ENCODE measurements at places on chromosomes 5 and 9.

- no peak for DNase-seq
Observed at GRCh38 chr9:87381050-87381711, 116.5 kb upstream of the DAPK1 start.

- no peak for DNase-seq
Observed at GRCh38 chr5:116361171-116361967, 213.3 kb downstream of the SEMA6A start.

DNA sequence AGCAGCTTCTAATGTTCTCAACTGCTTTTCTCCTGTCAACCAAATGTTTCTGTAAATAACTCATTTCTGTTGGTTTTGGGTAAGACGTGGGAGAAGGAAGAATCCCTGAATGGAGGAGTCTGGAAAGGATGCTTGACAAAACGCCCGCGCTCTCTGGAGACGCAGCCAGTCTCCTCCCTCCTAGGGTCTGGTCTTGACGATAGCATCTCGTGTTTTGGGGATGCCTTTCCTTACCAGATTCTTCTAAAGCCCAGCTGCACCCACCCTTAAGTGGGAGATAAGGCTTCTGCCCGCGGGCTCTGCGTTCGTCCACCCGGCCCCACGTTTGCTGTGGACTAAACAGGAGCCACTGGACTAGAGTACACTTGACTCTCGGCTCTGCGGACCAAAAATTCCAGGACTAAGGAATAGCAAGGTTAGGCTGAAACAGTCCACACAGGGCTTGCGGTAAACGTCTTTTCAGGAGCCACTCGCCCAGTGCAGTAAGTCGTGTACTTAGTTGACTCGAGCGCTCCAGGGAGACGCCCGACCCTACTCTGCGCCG, 491 bp upstream of the CTSL start:
- DNase-seq, result no peak

- no peak for DNase-seq
Observed at GRCh38 chr5:139678751-139679750, 30.9 kb downstream of the CXXC5 start.

- no peak for DNase-seq
Observed at GRCh38 chr9:88307136-88307535, 81.1 kb upstream of the SPIN1 start.

DNA sequence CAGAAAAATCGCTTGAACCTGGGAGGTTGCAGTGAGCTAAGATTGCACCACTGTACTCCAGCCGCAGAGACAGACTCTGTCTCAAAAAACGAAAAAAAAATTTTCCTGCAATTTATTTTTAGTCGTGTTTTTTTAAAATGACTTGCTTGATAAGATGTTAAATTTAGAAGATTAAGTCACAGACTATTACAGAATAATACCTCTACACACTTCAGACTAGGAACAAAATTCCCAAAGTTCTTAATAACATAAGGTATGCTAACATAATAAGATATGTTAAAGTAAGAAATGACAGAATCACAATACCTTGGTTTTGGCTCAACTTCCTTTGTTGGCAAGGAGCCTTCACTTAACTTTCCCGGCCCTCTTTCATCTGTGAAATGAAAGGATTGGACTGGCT, 59.5 kb upstream of the NPR3 start:
- no peak for DNase-seq

GRCh38 chr5:76163111-76163628, 80.0 kb downstream of the SV2C start:
- no peak for DNase-seq

- no peak for DNase-seq
Observed at GRCh38 chr5:179272326-179273072, 72.8 kb downstream of the ADAMTS2 start.

- no peak for DNase-seq
Observed at GRCh38 chr9:81431641-81432040, 257.7 kb downstream of the TLE1 start.

- no peak for DNase-seq
Observed at GRCh38 chr5:110031402-110032140, 341.8 kb downstream of the MAN2A1 start.

DNA sequence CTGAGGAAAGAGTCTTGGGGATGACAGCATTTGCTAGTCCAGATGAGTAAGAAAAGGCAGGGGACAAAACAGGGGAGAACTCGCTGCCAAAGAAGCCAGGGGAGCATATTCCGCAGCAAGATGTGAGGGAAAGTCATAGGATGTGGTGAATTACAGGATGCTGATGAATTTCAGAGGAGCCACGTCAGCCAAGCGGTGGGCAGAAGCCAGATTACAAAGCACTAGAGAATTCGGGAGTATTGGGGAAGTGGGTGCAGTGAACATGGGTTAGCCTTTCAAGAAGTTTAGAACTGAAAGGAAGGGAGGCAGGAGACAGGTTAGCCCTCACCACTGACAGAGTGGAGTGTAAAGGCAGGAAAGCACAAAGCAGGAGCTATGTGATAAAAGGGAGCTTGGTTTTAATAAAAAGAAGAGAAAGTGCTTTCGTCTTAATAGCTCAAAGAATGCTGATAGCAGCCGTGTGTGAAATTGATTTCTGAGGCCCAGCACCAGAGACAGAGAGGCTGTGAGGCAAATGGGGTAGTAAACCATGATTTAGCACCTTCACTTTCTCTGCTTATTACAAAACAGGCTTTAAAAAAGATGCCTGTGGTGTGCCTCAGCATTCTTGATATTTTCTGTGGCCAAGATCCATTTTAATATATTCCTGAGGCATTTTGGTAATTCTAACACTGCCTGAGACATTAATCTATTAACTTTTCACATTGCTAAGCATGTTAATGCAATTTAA, 16.9 kb downstream of the ADAMTSL1 start:
- DNase-seq, result no peak

DNA sequence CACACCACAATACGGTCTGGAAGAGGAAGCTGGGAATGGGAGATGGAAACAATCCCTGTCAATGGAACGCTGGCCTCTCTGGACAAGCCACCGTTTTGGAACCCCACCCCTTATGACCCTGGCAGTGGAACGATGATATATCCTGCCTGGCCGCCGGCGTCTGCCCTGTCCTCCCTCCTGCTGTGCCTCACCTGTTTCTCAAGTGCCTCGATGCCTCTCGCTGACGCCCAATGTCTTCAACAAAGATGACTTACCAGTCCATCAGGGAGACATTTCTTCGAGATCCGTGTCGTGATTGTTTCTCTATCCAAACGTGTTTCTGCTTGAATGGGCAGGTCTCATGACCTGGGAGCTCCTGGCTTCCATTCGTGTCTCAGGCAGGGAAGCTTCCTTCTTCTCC, 476.5 kb downstream of the SPATA31A7 start:
- DNase-seq, result no peak

DNA sequence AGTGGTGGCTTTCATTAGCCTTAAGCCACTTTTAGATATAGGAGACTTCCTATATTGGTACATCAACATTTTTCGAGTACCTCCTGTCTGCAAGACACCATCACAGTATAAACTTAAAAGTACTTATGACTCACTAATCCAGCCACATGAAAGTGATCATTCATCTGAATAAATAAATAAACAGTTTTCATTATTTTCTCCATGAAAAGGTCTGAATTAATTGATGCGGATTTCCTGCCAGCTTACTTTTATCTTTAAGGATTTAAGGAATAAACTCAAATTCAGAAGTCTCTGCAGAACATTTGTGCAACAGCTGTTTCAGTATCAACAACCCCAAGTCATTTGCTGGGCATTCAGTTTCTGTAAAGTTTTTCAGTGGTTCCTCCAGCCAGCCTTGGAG, 4.0 kb downstream of the SAP30L start:
- no peak for DNase-seq

- DNase-seq, result no peak
Observed at GRCh38 chr5:82332886-82333615, 54.9 kb upstream of the RPS23 start.

DNA sequence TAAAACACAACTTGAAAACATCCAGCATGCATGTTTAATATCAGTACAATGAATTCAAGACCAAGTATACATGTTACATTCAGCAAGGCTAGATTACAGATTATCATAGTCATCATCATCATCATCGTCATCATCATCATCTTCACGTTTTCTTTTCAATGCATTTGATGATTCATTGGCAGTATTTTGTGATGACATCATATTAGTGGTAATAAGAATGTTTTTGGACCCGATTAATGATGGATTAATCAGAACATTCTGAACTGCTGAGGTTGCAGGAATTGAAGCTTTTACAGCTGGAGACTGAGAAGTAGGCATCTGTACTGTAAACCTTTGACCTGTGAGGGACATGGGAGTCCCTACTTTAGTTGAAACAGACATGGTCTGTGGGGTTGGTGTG, 4.5 kb downstream of the AK6 start:
- no peak for DNase-seq

DNA sequence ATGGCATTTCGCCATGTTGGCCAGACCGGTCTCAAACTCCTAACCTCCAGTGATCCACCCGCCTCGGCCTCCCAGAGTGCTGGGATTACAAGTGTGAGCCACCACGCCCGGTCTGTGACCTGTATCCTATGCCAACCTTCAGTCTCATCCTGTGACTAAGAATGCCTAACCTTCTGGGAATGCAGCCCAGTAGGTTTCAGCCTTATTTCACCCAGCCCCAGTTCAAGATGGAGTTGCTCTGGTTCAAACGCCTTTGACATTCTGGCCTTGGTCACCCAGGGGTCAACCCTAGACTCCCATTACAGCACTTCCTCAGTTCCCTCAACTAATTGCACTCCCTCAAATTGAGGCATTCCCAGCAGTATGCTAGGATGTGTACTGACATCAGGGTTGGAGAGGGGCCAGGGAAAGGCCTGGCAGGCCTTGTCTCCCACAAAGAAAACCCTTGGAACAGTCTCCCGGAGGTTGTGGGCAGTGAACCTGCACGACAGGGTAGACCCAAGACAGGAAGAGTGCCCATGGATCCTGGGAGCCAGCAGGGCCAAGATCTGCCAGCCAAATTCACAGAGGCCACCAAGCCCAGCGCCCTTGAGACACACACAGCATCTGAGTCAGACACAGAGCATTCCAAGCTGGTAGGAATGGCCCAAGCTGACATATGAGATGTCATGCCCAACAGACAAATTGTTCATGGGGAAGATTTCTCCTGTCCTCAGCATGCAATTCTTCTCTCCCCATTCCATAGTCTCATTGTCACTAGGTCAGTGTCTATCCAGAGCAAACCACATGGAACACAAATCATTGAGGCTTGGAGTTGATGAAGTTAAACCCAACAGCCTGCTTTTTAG, 24.9 kb upstream of the SMU1 start:
- DNase-seq, result no peak

- DNase-seq, result no peak
Observed at GRCh38 chr9:137457406-137458193, 1.5 kb downstream of the NSMF start.

DNA sequence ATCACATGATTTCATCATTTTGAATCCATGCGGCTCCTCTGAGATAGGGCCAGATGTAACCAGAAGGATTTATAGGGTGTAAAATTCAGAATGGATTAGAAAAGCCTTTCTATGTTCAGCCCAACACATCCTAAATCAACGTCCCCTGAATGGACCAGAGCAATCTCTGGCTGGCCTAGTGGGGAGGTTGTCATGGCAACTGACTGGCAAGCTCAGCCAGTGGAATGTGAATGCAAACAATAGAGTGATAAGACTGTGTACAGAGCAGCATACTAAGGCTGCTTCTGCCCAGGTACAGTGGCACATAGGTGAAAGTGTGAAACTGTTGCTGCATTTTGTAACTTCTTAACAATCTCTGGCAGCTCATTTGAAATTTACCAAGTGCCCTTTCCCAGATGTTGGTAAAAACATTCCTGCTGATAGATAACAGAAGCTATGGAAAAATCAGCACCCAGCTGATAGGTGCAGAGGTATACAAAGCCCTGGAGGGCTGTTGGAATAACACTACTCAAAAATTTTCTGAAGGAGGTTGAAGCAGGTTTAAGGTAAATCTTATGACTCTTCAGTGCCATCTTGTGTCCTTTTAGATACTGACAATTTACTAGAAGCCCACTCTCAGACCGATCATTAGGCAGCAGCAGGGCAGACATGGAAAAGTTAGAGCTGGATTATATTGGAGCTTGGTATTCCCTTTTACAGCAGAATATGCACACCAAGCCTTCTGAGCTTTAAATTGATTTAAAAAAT, 267.2 kb downstream of the RAB3C start:
- no peak for DNase-seq

GRCh38 chr9:32587901-32588300, 14.9 kb upstream of the NDUFB6 start:
- no peak for DNase-seq

DNA sequence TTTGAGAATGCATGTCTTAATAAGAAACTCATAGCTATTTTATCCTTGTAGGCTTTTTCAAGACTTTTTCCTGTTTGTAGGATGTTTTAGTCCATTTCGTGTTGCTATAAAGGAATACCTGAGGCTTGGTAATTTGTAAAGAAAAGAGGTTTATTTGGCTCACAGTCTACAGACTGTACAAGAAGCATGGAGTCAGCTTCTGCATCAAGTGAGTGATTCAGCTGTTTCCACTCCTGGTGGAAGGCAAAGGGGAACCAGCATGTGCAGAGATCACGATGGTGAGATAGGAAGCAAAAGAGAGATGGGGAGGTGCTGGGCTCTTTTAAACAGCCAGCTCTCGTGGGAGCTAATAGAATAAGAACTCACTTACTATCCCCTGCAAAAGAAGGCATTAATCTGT, 177.3 kb downstream of the ALDH1A1 start:
- DNase-seq, result no peak

GRCh38 chr5:173668245-173668800, 51.9 kb upstream of the BOD1 start:
- DNase-seq, result no peak

- no peak for DNase-seq
Observed at GRCh38 chr5:38134810-38135209, 123.5 kb upstream of the EGFLAM start.

DNA sequence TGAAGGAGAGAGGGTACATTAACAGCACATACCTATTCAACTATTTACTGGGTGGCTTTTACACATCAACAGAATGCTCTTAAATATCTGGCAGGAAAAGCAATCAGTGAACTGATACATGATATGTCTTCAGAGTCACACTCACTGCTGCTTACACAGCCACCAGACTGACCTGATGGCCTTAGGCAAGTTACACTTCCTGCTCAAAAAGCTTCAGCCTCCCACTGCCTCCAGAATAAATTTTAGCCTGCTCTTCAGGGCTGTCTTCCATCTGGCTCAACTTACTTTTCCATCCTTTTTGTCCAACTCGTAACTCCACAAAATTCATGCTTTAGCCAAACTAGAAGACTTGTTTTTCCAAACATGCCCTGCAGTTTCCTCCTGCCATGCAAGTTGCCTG, 10.7 kb downstream of the LOX start:
- DNase-seq, result no peak

All from stimulated activated CD8-positive, alpha-beta memory T cell treated with anti-CD3 and anti-CD28 coated beads, Interleukin-4, amount 100 ng/mL, for 1 hour (primary cell).